ENCODE measurements at places on chromosomes 12 and 14. TPM values are rescaled to one million over a fixed set of nuclear protein-coding genes. Genes with fewer than 3 reads are reported as not detected.
A peak's percentile ranks its signal among the peaks of the same experiment; 100 is the strongest.

GRCh38 chr14:23119363-23120327 lies 590 bp upstream of the CEBPE start:
- H3K4me1 ChIP-seq = peaks cover 23% of the 10 kb centered on the region
- no peak for DNase-seq
- H3K36me3 ChIP-seq = no peaks in the 10 kb centered on the region
- peak overlapping the region; percentile 68 for H3K27ac ChIP-seq
- H3K27me3 ChIP-seq = no peaks in the 10 kb centered on the region
- H3K4me3 ChIP-seq = no peak overlapping the region

Gene BATF
- total RNA-seq = 6.7 TPM

Gene SCN8A
- total RNA-seq = 0.53 TPM

GRCh38 chr12:68138480-68138879 lies 21.1 kb downstream of the IFNG start:
- H3K4me1 ChIP-seq = no peaks in the 10 kb centered on the region
- DNase-seq = no peak
- no peak overlapping the region for H3K4me3 ChIP-seq
- H3K36me3 ChIP-seq = no peaks in the 10 kb centered on the region
- H3K27me3 ChIP-seq = no peaks in the 10 kb centered on the region

- H3K27ac ChIP-seq = no peak overlapping the region
- DNase-seq = no peak
- H3K4me3 ChIP-seq = no peak overlapping the region
- no peaks in the 10 kb centered on the region for H3K36me3 ChIP-seq
Observed at GRCh38 chr14:42299692-42300091, 693.0 kb downstream of the LRFN5 start.

DNA sequence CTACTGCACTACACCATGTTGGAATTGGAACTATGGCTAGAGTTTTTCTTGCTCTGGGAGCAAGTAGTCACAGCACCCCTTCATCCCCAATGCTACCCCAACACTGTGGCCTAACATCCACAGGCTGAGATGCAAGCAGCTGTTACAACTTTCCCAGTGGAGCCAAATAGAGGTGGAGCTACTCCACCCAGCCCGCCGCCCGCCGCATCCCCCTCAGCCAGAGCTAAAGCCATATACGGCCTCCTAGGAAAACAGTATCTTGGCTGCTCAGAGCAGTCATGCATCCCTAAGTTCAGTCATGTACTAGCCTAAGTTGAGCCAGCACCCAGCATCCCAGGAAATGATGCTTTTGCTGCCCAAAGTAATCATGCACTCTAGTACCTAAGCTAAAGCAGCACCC lies 17.2 kb upstream of the GARIN2 start:
- no peak for DNase-seq
- H3K36me3 ChIP-seq = no peaks in the 10 kb centered on the region
- H3K27ac ChIP-seq = no peak overlapping the region
- H3K4me3 ChIP-seq = no peak overlapping the region
- H3K4me1 ChIP-seq = no peaks in the 10 kb centered on the region

GRCh38 chr12:57236201-57236924 lies 6.9 kb downstream of the SHMT2 start:
- peak; percentile 50 for DNase-seq
- peak overlapping the region; percentile 28 for H3K4me3 ChIP-seq
- H3K4me1 ChIP-seq = peaks cover 41% of the 10 kb centered on the region
- H3K27ac ChIP-seq = no peak overlapping the region
- peaks cover 57% of the 10 kb centered on the region for H3K27me3 ChIP-seq

GRCh38 chr14:35406506-35407305 lies 2.2 kb upstream of the NFKBIA start:
- peaks cover 34% of the 10 kb centered on the region for H3K4me1 ChIP-seq
- peaks cover 20% of the 10 kb centered on the region for H3K36me3 ChIP-seq

DNA sequence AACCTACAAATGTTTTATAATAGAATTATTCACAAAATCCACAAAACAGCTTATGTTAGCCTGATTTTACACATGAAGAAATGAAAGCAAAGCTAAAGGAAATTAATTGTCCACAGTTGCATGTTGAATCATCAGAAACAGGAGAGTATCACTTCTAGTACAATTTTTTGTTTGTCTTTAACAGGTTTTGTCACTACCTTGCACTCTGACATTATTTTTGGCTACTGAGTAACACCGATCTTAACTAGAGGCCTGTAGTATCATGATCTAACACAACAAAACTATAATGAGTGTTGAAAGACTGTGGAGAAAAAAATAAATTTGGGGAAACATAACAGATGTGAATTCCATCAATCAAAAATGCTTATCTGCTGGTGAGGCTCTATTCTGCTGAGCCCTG lies 60.1 kb downstream of the TAOK3 start:
- H3K4me3 ChIP-seq = no peak overlapping the region
- H3K27ac ChIP-seq = no peak overlapping the region
- no peak for DNase-seq
- no peaks in the 10 kb centered on the region for H3K36me3 ChIP-seq

DNA sequence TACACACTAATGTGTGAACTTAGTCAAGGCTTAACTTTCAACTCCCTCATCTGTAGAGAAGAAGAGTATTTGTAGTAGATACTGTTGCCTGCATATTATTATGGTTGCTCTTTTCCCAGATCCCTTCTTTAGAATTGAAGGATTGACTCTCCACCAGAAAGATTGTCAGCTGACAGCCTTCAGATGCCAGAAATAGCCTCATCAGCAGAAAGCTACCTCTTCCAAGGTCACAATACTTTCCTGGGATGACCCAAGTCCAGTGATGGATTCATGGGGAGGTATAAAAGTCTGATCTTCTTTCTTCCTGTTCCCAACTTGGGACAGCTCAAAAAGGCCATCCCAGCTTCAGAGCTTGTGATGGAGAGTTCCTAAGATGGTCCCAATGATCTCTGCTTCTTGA lies 78.2 kb downstream of the TBX5 start:
- no peak overlapping the region for H3K27ac ChIP-seq
- no peak overlapping the region for H3K4me3 ChIP-seq
- H3K36me3 ChIP-seq = no peaks in the 10 kb centered on the region
- peaks cover 6% of the 10 kb centered on the region for H3K27me3 ChIP-seq

Gene VASH1
- total RNA-seq = 51.7 TPM

DNA sequence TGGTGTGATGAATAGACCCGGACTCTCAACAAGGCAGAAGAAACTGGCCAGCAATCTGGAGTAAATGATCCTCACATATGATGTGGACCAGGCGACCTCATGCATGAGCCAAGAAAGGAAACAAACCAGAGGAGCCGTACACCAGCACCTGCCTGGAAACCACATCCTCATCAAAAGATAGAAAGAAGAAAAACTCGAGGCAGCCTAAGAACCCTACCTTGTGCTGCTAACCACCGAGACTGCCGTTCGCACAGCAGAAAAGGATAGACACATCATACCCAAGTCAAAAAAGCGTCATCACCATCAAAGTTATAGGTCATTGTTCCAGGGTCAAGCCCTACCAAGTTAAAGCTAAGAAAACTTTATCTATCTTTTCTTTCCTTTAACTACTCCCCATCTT lies 66.7 kb downstream of the RESF1 start:
- H3K4me1 ChIP-seq = no peaks in the 10 kb centered on the region
- no peaks in the 10 kb centered on the region for H3K27me3 ChIP-seq
- no peak overlapping the region for H3K27ac ChIP-seq
- H3K36me3 ChIP-seq = no peaks in the 10 kb centered on the region
- no peak for DNase-seq
- no peak overlapping the region for H3K4me3 ChIP-seq
